ENCODE measurements at places on chromosomes 3 and 15.

- no peak for DNase-seq
Measured at GRCh38 chr3:100810671-100811070, 101.4 kb downstream of the TFG start.

- no peak for DNase-seq
Measured at GRCh38 chr3:6654670-6655069, 206.2 kb upstream of the GRM7 start.

- no peak for DNase-seq
Measured at GRCh38 chr3:78338405-78338804, 1298.5 kb downstream of the ROBO2 start.

- DNase-seq: no peak
Measured at GRCh38 chr3:195566797-195567196, 16.9 kb downstream of the APOD start.

- DNase-seq: no peak
Measured at GRCh38 chr15:51874751-51875644, 45.5 kb downstream of the TMOD3 start.

DNA sequence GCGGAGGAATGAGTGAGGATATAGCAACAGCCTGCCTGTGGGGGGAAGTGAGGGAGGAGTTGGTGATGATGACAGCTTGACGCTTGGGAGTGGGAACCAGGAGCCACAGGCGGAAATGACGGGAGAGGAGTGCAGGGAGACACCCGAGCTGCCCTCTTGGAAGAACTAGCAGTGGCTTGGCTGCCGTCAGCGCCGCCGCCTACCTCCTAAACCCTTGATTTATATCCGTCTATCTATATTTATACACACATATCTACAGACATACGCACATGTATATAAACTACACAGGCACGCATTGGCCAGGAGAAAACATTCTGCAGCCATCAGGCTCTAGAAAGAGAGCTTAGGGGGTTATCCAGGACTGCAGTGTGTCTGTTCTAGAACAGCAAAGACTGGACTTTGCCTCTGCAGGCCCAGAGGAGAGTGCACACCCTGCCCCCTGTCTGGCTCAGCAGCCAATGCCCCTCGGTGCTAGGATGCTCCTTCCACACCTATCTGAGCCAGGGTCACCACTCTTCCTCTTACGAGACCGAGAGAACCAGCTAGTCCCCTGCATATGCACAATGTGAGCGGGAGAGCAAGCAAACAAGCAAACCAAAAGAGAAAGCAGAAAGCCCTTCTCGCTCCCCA is 45.3 kb upstream of the MAGEF1 start:
- no peak for DNase-seq

DNA sequence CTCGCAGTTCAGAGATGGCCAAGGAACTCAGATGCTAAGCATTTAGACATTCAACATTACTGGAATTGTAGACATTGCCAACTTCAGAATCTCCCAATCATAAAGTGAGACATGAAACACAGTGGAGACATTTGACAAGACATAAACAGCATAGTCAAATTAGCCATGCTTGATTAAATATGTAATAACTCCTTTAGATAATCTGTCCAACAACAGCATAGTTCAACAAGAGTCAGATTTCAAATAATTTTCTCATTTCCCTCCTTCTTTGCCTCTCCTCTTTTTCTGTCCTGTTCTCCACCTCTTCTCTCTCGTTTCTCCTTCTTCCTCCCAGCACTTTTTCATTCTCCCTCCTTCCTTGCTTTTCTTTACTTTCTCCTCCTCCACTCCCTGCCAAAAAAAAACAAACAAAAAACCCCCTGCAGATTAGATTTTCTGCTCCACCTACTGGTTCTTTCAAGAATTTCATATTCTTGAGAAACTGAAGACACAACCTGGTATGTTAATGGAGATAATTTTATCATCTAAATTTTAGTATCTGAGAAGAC is 20.2 kb downstream of the CPOX start:
- DNase-seq: no peak

DNA sequence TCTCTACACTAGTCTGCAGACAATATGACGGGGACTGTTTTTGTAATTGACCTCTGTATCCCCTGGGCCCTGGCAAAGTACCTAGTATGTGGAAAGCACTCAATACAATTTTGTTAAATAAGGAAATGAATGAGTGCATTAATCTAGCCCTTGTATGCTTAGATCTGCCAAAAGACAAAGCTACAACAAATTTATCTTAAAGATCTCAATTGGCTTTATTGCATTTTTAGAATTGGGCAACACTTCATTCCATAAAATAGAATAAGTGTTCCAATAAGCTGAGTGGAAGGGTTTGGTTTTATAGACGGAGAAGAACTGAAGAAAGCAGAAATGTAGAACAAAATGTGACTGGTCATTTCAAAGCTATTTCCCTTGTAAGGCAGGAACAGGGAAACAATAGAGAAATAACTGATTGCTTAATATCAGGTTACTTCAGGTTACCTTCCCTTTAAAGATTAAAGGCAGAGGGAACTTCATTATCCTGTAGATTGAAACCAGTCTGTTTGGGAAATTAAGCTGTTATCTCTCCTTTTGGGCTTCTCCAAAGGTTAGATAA is 108.3 kb upstream of the MME start:
- DNase-seq: no peak

- DNase-seq: no peak
Measured at GRCh38 chr3:28951772-28952556, 328.9 kb upstream of the RBMS3 start.

DNA sequence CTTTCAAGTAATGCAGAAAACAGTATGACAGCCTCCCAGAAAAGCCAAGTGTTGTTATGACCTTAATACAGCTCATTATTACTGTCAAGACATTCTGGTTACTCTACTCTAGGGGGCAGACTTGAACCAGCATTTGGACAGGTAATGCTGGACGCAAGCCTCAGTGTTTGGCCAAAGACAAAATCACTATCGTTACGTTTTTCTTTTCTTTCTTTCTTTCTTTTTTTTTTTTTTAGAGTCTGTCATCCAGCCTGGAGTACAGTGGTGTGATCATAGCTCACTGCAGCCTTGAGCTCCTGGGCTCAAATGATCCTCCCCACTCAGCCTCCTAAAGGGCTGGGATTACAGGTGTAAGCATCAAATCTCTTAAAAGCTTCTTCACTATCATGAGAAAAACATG is 29.4 kb upstream of the TMEM45A start:
- no peak for DNase-seq

DNA sequence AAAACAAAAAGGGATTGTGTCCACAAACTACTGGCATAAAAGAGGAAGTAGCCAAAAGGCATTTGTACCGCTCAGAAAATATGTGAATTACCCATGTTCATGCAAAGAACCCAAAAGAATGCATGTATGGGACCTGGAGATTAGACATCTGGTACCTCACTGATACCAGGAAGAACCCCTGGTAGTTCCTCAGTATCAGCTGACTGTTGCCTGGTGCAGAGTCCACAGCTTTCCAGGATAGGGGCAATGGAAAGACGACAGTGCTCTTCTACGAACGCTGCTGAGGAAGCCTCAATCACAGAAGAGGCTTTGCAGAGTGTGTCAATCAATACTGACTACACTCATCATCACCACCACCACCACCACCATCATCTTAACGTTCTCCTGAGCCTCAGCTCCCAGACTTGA is 63.3 kb downstream of the ATP8B4 start:
- no peak for DNase-seq

- no peak for DNase-seq
Measured at GRCh38 chr3:86814918-86815655, 175.9 kb downstream of the VGLL3 start.

DNA sequence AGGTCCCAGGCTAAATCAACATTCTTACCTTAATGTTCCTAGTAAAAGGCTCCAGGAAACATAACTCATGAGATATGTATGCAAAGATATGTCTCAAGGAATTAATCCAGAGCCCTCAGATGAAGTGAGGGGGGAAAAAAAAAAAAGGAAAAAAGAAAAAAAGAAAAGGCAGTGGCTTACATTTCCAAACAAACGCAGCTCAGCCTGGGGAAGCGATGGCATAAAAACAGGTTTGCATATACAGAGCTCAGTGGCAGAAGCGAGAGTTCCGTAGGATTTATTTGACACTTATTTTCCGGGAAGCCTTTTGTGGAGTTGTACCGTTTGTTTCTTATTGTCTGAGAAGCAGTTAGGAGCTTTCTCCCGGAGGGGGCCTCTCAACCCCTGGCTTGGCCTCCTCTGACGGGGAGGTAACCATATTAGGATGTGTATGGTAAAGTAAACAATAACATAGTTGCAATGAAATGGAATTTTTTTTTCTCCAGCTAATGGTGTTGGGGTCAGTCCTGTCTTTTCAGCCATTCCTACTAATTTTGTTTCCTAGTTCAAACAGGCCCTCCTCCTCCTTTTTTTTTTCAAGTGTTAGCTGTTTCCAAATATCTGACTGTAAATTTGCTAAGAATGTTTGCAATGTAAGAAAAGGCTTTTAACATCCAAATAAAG is 338.6 kb downstream of the FOXP1 start:
- no peak for DNase-seq

GRCh38 chr15:38029736-38030135 is 95.3 kb downstream of the TMCO5A start:
- DNase-seq: no peak

- DNase-seq: no peak
Measured at GRCh38 chr3:182814419-182815062, 21.2 kb downstream of the ATP11B start.

DNA sequence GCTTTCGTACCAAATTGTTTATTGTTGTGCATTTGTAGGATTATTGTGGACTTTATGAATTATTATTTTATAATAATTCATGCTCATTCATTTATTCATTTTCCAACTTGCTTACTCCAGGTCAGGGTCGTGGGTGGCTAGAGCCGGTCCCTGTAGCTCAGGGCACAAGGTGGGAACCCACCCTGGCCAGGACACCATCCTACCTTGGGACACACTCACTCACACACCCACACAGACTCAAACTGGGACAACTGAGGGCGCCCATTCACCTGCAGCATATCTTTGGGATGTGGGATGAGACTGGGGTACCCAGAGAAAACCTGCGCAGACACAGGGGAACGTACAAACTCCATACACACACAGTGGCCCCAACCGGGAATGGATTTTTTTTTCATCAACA is 40.6 kb downstream of the SSUH2 start:
- no peak for DNase-seq

- DNase-seq: no peak
Measured at GRCh38 chr15:55715355-55716076, 27.4 kb downstream of the PRTG start.

- DNase-seq: no peak
Measured at GRCh38 chr15:73637527-73637926, 4.3 kb upstream of the NPTN start.

GRCh38 chr15:85672332-85673084 is 122.2 kb downstream of the KLHL25 start:
- DNase-seq: no peak

- DNase-seq: no peak
Measured at GRCh38 chr15:57427367-57427821, 51.1 kb downstream of the CGNL1 start.

- no peak for DNase-seq
Measured at GRCh38 chr3:158846803-158847451, 45.1 kb downstream of the MFSD1 start.

GRCh38 chr3:182617500-182617899 is 175.8 kb upstream of the ATP11B start:
- DNase-seq: no peak

DNA sequence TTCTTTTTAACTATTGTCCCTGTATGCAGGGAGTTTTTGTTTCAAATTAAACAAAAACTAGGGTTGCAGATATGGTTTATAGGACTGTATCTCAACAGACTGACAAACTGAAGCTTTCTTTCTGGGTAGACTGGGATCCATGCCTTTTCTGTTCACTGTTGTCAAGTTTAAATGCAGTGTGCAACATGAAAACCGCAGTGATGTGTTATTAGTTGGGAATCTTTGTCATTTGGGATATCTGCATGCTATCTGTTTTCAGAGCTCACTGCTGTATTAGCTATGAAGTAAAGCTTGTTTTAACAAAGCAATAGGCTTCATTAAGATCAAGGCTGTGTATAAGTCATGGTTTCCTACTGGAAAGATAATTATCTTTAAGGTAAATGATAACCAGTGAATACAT is 21.4 kb upstream of the MCF2L2 start:
- DNase-seq: no peak

All from effector CD8-positive, alpha-beta T cell (primary cell).